Neuronal stem cell (in vitro differentiated cells): ENCODE measurements at places on chromosomes 1 and 21.

DNA sequence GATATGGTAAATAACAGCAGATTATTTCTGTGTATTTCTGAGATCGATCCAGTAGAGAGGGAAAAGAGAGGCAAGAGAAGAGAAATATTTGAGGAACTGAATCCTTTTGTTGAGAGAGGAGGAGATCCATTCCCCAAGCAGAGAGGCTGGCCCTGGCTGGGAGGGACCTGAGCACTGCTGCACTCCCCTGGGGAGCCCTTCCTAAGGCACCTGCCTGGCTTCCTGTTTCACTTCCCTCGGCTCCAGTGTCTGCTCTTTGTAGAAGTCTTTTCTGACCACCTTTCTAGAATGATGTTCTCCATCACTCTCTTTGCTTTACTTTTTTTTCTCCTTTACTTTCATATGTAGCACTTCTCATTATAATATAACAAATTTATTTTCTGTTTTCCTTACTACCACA lies 42.3 kb upstream of the SLC6A9 start:
- no peak for DNase-seq

GRCh38 chr21:42298237-42298636 lies 17.0 kb downstream of the TFF3 start:
- no peak for DNase-seq

DNA sequence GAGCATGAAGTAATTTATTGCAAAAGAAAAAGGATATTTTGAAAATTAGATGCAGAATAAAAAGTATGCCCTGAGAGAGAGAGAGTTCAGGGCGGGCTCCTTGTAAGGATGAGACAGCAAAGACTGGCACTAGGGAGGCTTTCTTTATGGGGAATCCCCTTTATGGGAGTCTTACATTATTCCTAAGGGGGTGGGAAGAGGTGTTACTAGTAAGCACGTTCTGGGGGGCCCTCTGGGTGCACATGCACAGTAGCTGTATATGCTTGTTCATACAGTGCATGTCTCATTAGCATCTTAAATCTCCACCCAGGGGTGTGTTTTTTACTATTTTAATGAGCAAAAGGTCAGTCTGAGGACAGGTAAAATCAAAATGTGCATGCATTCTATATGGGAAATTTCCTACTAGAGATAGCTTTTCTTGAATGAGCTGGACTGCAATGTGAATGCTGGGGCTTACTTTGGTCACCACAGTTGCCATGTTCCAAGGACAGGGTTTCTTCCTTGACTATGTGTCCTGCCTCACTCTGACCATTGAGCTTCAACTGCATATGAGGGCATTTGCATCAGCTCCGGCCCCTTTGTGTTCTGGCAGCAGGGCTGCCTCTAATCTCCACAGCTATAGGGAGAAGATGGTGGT lies 614.1 kb downstream of the NUF2 start:
- DNase-seq = no peak

- no peak for DNase-seq
These were observed 233.5 kb downstream of the TRABD2B start for GRCh38 chr1:47763591-47764171.

- no peak for DNase-seq
These were observed 33.3 kb upstream of the BECN2 start for GRCh38 chr1:241924080-241924808.

- DNase-seq = no peak
These were observed 91.6 kb downstream of the PAX7 start for GRCh38 chr1:18722270-18722669.

DNA sequence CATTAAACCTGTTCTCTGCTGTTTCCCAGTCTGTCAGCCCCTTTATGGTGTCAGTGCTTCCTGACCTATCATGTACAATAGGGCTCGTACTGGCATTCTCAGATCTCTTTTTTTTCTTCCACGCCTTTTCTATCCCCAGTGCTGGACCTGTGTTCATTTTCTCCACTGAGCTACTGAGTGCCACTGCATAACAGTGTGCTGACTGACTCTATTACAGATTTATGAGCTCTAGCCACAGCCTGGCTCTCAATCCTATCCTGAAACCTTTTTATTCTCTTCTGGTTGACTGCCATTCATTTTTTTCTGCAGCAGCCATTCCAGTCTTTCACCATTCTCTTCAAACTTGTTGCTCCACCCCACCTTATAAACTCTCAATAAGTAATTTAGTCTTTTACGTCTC lies 59.6 kb upstream of the MACF1 start:
- DNase-seq = no peak

GRCh38 chr1:2544093-2544874 lies 11.9 kb upstream of the TNFRSF14 start:
- peak; percentile 57 for DNase-seq

DNA sequence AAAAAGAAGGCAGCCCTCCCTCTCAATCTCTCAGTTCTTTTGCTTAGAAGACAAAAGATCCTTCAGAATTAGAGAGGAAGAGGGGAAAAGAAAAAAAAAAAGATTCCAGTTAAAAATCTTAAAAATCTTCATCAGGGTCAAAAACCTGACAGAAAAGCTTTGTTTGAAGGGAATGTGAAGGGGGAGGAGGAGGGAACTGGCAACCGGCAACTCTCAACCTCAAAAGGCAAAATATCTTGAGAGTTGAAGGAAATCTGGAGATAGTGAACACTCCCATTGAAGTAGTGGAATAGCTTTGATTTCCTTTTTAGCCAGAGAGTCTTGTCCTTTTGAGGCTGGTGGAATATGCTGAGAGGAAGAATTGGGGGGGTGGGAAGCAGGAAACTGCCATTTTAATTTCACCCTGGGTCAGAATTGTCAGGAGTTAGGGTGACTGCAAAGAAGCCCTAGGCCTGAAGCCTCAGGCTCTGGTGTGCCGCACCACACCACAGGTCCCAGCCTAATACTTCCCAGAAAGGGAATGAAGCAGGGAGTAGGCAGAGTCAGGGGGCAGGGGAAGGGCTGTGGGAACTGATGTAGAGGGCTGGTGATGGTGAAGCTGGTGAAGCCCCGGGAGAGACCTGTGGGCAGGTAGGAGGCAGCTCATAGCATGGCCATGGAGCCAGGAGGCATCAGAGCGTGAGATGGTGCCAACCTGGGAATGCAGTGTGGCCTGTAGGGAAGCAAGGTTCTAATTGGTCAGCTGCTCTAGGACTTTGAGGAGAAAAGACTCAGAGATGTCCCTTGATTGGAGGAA lies 24.6 kb downstream of the KIRREL1 start:
- no peak for DNase-seq

GRCh38 chr1:87853576-87854351 lies 525.1 kb downstream of the LMO4 start:
- DNase-seq = no peak

GRCh38 chr1:8595941-8596340 lies 221.5 kb downstream of the RERE start:
- no peak for DNase-seq

- no peak for DNase-seq
These were observed 10.1 kb upstream of the LRRC71 start for GRCh38 chr1:156910309-156910782.

- no peak for DNase-seq
These were observed 5.3 kb downstream of the GALNT2 start for GRCh38 chr1:230072296-230072695.

DNA sequence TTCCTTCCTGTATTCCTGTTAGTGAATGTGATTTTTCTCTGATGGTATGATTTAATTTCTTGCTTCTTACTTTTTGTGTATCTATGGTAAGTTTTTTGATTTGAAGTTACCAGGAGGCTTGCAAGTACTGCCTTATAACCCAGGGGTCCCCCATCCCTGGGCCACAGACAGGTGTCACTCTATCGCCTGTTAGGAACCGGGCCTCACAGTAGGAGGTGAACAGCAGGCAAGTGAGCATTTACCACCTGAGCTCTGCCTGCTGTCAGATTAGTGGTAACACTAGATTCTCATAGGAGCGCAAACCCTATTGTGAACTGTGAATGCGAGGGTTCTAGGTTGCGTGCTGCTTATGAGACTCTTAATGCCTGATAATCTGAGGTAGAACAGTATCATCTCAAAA lies 143.3 kb downstream of the RPS6KC1 start:
- no peak for DNase-seq

DNA sequence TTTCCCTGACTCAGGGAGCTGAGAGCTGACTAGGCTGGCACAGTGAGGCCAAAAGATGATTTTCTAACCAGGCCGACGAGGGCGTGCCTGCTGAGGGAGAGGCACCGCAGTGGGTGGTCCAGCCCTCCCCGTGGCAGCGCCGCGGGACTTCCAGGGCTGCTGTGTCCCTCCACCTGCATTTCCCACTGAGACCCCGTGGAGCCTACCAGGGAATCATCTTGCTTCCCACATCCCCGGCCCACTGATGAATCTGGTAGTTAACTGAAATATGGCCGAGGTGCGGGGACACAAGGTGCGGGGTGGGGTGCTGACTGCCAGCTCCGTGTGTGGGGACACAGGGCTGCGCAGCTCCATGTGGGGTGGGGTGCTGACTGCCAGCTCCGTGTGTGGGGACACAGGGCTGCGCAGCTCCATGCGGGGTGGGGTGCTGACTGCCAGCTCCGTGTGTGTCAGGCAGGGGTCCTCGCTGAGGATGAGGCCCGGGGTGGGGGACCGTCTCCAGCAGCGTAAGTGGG lies 10.4 kb downstream of the WRAP73 start:
- DNase-seq = no peak

- DNase-seq = no peak
These were observed 2.7 kb upstream of the CNN3 start for GRCh38 chr1:94929351-94930217.

- no peak for DNase-seq
These were observed 13.3 kb upstream of the RAB42 start for GRCh38 chr1:28578696-28579218.

DNA sequence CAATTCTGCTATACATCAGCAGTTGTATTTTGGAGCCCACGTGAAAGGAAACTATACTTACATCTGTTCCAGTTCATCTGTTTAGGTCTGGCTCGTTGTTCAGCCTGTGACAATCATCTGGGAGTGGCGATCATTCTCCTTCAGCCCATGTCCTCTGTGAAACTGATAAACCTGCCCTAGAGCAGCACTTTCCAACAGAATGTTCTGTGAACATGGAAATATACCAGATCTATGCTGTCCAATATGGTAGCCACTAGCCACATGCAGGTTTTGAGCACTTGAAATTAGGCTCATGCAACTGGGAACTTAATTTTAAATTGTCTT lies 24.5 kb upstream of the COQ8A start:
- DNase-seq = no peak

- no peak for DNase-seq
These were observed 52.7 kb downstream of the GLUL start for GRCh38 chr1:182338806-182339370.

- DNase-seq = no peak
These were observed 34.3 kb upstream of the MTF1 start for GRCh38 chr1:37893673-37894072.

DNA sequence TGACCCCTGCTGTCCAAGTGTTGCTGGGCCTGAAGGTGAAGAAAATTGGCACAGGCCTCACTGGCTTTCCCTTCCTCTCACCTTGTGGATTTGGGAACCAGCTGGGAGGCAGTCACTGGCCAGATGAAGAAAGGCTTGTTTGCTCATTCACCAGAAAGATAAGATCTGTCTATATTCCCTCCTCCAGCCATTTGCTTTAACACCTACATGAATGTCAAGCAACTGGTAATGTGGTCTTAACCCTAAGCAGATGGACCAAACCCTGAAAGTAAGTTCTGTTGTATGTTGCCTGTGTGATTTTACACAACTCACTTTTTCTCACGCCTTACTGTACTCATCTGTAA lies 10.3 kb upstream of the SRRM1 start:
- DNase-seq = no peak

GRCh38 chr1:187336441-187337168 lies 507.9 kb downstream of the PLA2G4A start:
- no peak for DNase-seq

- DNase-seq = no peak
These were observed 60.8 kb downstream of the BCAR3 start for GRCh38 chr1:93620841-93621210.

DNA sequence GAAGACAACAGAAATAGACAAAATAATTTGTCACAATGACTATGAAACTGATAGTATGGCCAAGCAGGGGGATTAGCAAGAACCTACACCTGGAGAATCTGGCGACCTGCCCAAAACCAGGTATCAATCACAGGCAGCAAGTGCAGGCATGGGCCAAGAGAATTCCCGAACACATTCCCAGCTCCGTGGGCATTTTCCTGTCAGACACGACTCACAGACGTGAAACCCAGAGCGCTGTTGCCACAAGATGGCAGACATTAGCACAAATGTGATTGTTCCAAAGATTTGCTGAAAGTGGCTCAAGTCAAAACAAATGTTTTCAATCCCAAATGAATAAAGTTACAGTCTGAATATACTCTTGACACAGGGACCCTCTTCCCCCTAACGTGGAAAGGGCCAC lies 36.8 kb downstream of the HLCS start:
- DNase-seq = no peak

- DNase-seq = no peak
These were observed 401 bp downstream of the ERRFI1 start for GRCh38 chr1:8025671-8026144.

- DNase-seq = no peak
These were observed 35.7 kb downstream of the ASTN1 start for GRCh38 chr1:177128665-177129281.

DNA sequence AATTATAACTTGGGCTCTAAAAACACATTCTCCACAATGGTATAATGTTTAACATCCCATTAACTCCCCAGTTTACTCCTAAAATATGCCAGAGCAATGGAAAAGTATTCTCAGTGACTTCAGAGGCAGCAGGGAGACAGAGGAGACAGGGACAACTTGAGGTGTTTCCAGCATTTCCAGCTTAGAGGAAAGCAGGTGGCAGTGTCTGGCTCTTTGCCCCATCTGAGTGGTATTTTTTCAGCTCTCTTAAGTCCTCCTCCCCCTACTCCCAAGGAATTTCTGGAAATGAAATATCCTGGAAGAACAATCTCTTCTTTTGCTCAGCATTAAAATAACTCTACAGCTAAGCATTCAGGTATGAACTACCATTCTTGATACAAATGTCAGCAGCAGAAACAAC lies 10.8 kb upstream of the ERMAP start:
- DNase-seq = no peak

DNA sequence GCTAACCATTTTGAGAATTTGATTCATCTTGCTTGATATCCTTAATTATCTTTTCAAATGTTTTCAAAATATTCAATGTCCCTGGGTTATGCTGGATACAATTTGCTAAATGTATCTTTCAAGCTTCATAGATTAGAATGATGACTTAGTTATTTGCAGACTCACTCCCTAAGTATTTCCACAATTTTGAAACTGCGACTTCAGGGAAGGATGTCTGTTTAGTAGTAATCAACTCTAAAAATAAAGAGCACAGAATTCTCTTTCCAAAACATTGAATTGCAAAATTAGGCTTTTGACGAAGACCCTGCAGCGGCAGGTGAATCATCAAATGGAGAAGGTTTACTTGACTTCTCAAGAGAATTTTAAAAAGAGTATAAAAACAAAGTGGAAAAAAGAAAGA lies 14.2 kb downstream of the RGS1 start:
- no peak for DNase-seq

DNA sequence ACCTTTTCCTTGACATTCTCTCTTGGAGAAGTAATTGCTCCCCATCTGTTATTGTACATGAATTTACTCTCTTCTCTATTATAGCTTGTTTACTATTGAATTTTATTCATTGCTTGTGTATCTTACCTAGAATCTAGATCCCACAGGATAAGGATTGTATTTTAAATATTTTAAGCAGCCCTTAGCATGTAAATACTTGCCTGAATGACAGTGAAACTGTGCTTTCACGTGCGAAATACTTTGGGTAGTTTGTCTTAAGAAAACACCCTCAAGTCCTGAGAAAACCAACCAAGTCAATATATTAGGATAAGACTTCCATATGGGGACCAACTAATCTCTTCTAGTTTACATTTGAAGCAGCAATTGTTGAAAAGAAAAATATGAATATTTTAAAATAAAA lies 15.3 kb downstream of the ARPC5 start:
- no peak for DNase-seq

- peak; percentile 32 for DNase-seq
These were observed 12.9 kb downstream of the FAAH start for GRCh38 chr1:46406881-46407608.
